Activated naive CD4-positive, alpha-beta T cell (primary cell): ENCODE measurements at places on chromosomes 2 and 18.

DNA sequence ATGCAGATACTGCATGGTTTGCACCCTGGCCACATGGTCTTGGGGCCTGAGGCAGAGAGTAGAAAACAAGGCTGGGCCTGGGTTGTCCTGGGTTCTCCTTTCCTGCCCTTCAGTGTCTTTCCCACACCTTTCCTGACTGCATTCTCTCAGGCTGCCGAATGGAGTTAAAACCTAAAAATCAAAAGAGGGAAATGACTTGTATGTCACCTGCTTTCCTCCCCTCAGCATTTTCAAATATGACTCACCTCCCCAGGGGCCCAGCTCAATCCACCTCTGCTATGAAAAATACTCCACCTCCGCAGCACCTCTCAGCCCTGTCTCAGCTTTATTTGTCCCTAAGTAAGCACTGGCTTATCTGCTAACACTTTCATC is 457.8 kb upstream of the MEX3C start:
- DNase-seq: no peak

DNA sequence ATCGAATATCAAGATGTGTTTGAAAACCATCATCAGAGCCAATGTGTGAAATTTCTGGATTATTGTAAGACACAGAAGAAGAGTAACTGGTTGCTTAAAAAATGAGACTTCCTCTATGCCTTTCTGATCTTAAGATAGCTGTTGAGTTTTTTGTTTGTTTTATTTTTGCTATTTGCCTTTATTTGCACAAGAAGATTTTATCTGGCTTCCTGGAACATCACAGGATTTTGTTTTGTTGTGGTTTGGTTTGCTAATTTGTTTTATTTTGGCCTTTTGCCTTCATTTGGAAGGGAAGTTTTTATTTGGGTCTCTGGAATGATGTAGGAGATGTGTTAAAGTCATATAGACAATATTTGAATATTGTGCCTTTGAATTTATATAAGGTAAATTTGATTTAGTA is 3.9 kb upstream of the CYTIP start:
- no peak for DNase-seq

GRCh38 chr18:67483237-67483636 is 33.3 kb downstream of the DSEL start:
- no peak for DNase-seq

DNA sequence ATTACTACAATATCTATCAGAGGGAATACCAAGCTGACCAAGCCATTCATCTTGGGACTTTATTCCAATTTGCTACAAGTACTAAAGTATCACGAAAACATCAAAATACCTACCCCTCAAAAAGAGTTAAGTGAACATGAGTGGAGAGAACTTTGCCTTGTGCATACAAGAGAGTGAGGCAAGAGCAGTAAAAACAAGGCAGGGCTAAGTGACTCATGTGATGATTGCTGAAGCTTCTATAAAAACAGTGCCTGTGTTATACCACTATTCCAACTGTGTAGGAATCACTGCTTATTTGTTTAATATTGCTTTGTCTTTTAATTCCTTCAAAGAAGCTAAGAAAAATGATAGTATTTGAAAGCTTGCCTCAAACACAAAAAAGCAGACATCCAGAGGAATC is 61.2 kb downstream of the FARSB start:
- no peak for DNase-seq

- no peak for DNase-seq
Observed at GRCh38 chr2:74297391-74297790, 45.8 kb downstream of the SLC4A5 start.

GRCh38 chr18:57768537-57769326 is 34.4 kb downstream of the ATP8B1 start:
- no peak for DNase-seq

GRCh38 chr2:18871430-18871829 is 282.1 kb upstream of the NT5C1B start:
- DNase-seq: no peak

GRCh38 chr2:197573608-197574007 is 57.7 kb downstream of the MOB4 start:
- DNase-seq: no peak

- no peak for DNase-seq
Observed at GRCh38 chr2:88693911-88694414, 2.5 kb downstream of the RPIA start.

DNA sequence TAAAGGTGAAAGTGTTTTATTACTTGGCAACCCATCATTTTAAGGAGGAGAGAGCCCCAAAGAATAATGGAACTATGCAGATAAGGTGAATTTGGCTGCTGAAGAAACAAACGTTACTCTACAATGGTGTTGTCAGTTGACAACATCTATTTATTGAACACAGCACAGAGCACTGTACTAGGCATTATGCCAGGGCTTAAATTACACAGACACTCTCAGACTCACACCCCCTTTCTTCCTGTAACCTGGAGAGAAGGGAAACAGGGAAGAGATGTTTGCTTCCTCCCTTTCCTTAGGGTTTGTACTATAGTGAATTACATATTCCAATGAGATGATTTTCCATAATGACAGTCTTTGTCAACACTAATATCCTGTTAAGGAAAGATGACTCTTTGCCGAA is 94.0 kb upstream of the ATP5MC3 start:
- DNase-seq: no peak

- no peak for DNase-seq
Observed at GRCh38 chr2:119760237-119760955, 674 bp downstream of the PTPN4 start.

GRCh38 chr2:127586746-127587295 is 51.3 kb downstream of the MYO7B start:
- DNase-seq: no peak

DNA sequence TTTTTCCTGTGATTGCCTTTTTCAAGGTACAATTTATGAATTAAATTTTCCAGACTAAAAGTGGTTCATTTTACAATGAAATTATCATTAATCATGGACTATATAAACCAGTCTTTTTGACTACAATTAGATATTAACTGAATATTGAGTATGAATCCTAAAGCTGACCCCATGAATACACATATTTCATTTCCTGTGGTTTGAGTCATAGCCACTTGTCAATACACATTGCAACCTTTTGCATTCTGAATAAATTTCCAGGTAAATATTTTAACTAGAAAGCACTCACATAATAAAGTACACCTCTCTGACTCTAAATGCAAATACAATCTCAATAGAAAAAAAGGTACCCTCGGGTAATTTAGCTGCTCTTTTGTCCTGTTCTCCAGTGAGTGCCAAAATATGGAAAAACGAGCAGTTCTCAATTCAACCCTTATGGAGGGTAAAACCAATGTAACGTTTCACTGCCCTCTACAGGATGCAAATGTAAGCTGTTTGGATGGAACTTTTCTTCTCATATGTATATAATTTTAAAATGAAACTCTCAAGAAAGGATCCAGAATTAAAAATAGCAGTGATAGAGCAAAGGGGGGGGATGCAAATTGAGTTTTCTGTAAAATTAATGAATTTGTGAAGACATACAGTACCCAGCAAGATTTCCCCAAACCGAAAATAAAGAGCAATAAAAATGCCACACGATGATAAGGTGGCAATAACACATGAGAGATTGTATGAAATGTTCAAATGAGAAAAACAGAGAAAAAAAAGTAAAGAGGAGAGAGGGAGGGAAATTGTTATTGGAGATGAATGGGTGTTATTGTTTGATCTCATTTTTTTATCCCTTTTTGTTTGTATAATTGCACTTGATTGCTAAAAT is 1795.7 kb upstream of the PIK3C3 start:
- DNase-seq: no peak

DNA sequence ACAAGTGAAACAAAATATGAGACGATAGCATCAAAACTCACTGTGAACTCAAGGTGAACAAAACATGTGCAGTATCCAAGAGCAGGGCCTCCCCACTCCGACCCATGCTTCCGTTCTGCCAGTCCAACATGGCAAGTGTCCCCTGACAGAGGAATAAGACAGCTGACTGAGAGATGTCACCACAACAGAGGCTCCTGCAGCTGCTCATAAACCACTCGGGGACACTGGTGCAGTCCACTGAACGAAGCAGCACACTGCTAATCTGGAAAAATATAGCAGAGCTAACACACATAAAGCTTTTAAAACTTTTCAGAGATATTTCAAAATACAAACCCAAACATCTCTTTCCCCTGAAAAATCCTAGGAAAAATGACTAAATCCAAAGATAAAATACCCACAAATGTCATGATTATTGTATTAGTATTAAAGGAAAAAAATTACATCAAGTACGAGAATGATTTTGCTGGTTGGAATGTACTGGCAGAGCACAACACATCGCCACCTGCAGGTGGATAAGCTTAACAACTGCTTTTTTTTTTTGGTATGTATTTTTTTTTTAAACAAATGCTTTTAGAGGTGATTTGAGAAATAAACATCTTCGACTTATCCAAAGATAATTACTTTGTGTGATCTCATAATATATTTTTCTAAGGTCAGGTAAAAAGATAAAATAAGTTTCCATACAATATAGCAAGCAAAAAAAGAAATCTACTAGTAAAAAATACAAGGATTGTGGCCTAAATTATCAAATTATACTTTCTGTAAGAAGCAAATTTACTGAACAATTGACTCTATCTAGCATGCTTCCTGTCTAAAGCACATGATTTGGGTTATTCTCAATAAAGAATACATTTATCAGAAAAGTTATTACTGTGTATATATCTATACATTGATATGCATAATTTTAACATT is 18.6 kb downstream of the THADA start:
- no peak for DNase-seq

GRCh38 chr2:220885593-220885992 is 686.5 kb downstream of the EPHA4 start:
- DNase-seq: no peak

DNA sequence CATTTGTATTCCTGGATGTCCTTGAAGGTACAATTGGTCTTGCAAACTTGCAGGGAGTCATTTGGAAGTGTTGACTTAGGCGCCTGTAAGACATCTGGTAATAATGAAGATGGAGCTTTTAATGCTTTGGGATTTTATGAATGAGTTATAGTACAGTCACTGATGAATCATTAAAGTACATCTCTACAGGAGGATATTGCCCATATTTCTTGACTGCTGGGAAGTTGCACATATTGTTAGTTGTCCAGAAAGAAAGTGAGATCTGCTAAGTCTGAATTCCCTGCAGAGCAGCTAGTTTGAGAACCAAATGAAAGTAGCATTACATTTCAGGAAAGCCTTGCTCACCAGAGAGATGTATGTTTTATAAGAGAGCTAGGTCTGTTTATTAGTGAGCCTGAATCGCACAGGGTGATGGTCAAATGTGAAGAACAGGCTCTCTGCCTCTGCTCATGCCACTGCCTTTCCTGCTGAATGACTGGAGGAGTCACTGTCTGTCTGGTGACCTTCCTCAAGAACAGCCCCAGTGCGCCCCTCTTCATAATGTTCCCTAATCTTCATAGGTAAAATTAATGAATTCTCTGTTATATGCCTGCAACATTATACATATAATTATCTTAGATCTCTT is 138.9 kb upstream of the KLHL14 start:
- DNase-seq: no peak

DNA sequence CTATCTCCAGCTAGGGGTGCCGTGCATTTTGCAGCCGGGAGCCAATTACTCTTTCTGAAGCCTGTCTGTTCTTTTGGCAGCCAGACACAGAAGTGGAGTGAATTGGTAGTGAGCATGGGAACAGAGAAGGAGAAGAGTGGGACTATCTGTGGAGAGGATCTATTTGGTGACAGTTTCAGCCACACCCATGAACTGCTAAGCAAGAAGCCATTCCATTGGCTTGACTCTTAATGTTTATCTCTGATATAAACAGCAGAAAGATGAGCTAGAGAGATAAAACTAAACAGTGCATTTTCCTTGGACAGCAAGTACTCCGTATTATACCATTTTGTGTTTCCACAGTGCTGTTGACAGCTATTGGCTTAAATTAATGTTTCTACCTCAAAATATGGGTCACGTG is 259.6 kb upstream of the THUMPD2 start:
- DNase-seq: no peak

- no peak for DNase-seq
Observed at GRCh38 chr2:140863713-140864112, 1267.1 kb downstream of the LRP1B start.

GRCh38 chr2:37653805-37654378 is 17.6 kb downstream of the CDC42EP3 start:
- no peak for DNase-seq

GRCh38 chr2:13616059-13616458 is 899.3 kb downstream of the TRIB2 start:
- DNase-seq: no peak

DNA sequence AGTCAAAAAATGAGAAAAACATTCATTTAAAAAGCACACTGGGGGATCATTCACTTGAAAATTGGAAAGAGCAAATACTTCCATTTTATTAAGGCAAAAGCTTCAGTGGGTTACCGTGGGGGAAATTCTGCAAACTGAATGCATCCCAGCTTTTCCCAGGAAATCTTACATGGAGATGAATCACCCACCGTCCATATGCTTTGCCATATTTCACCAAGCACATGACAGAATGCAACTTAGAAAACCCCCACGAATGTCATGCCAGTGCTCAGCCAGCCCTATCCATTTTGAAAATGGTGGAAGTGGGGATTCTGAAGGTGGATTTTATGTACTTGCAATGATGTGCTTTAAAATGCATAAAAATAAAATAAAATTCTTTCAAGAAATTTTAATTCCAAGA is 485.5 kb upstream of the ID2 start:
- DNase-seq: no peak

- no peak for DNase-seq
Observed at GRCh38 chr2:201906777-201907562, 100.6 kb downstream of the CDK15 start.

GRCh38 chr18:42126586-42126985 is 171.6 kb downstream of the PIK3C3 start:
- DNase-seq: no peak

- no peak for DNase-seq
Observed at GRCh38 chr18:23401400-23402347, 51.4 kb upstream of the RIOK3 start.

DNA sequence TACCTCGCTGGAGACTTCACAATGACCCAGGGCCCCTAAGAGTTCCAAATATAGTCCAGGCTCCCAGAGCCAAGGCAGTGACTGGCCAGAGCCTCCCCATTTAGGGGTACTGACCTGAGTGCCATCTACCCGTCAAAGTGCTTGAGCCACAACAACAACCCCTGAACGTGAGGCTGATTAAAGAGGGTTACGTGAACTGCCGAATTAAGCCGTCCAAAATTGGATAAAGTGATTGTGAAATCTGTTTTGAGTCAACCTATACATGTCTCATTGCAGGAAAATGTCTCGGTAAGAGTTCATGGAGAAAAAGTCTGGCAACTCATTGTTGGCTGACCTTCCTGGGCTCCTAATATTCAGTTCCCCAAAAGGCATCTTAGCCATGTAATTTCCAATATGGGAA is 116.3 kb downstream of the TTC32 start:
- no peak for DNase-seq

- DNase-seq: no peak
Observed at GRCh38 chr18:46148810-46149209, 44.6 kb downstream of the HAUS1 start.

DNA sequence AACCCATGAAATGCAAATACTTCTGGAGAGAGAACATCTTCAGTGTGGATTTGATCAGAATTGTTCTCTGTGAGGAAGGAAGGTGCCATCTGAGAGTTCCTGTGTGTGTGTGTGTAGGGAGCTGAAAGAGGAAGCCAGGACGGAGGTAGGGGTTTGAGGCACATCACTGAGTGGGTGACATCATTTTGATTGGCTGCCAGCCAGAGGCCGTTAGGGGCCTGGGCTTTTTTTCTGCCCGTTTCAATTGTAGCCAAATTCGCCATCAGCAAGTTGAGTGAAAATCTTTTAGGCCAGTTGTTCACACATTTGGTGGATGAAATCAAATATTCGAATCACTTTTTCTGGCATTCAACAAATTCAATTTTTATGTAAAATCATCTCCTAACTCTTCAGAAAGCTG is 48.9 kb downstream of the TSN start:
- no peak for DNase-seq
